ENCODE measurements at places on chromosomes 7 and 10.

DNA sequence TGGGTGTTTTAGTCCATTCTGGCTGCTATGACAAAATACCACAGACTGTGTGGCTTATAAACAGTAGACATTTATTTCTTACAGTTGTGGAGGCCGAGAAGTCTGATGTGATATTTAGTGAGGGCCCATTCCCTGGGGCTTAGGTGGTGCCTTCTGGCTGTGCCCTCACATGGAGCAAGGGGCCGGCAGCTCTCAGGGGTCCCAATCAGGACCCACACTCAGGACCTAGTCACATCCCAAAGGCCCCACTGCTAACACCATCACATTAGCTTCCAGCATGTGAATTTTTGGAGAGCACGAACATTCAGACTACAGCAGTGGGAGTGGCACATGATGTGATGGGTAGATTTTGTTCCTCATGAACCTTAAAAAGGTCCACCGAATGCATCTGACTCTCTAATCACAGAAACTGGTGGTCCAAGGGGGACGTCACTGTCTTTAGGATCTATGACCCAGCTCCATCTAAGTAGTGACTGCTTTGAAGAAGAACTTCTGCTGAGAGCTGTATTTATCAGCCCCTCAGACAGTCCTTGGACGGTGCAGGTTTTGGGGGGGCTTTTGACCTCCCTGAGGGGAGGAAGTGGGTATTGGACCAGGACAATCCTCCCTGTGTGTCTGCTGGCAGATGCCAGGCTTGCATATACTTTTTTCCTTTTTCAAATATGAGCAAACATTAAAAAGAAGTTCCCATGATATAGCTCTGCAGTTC, 154.5 kb upstream of the ZNF32 start:
- no peak for DNase-seq

DNA sequence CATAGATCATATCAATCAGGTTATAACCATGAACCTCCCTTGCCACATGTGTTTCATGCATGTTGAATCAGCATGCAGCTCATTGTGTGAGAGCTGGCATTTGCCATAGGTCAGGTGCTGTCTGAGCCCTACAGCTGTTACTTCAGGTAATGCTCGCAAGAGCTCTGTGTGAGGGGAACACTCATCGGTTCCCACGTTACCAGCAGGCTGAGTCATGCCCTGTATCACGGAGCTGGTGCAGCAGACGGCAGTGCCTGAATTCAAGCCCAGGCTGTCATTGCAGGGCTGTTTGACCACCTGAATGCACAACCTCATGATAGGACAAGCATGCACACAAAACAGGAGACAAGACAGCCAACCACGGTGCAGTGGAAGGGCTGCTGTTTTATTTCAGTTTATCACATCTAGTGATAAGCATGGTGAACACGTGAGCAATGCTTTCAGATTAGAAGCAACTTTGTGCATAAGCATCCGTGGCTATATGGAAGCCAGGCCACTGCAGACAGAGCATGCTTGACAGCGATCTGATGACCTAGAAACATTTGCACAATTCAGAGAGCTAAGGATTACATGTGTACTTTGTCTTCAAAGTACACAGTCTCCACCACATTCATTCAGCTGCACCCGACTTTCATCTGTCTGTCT, 56.4 kb upstream of the PFKP start:
- DNase-seq, result no peak

GRCh38 chr10:51246156-51246555, 171.9 kb downstream of the PRKG1 start:
- no peak for DNase-seq

DNA sequence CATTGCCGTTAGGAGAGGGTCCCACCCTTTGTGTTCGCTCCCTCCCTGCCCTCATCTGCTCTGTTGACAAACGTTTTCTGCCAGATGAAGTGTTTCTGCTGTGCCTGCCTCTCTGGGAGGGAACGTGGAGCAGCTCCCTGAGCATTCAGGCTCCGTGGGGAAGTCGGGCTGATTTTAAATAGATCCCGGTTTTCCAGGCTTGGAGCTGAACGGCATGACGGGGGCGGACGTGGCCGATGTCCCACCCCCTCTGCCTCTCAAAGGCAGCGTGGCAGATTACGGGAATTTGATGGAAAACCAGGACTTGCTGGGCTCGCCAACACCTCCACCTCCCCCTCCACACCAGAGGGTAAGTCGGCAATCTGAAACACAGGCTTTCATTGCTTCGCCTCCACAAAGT, 101.9 kb upstream of the NPS start:
- no peak for DNase-seq

- no peak for DNase-seq
Measured at GRCh38 chr7:113285411-113285810, 167.1 kb upstream of the SMIM30 start.

DNA sequence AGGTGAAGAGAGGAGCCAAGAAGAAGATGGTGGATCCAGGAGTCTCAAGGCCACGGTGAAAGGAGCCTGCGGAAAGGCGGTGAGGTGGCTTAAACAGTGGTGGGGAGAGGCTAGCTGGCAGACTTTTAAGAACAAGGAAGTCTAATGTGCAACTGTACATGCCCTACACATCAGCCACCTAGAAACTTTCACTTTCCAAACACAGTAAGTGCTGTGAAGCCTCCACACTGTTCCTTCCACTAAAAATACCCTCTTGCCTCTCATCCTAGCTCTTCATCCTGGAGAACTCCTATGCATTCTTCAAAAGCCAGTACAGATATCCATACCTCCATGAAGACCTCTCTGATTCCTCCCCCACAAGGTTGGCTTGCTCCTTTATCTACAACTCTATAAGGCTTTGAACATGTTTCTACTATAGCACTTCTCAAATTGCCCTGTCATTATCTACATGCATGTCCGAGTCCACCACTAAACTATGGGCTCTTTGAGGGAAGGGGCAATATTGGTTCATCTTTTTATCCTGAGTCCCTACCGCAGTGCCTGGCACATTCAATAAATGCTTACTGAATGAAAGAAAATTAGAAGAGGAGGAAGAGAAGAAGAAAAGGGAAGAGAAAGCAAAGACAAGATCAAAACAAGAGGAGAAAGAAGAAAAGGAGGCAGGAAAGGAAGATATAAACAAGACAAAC, 54.2 kb downstream of the DNAJC12 start:
- DNase-seq, result no peak

DNA sequence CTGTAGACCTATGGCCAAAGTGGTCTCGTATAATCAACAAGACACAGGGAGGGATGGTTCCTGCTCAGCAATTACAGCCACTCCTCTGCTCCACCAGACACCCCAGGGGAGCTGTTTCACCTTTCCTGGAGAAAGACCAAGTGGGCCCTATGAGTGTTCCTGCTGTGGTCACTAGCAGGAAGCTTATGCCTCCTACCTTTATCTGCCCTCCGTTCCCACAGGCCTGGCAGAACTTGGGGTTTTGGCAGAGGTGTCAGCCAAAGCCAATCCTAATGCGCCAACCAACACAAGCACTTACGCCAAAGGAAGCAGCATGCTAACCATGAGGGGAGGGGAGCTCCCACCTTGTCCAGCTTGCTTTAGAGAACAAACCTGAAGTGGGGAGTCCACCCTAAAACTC, 31.2 kb downstream of the XPNPEP1 start:
- DNase-seq, result no peak

GRCh38 chr7:132500727-132501440, 75.4 kb downstream of the PLXNA4 start:
- no peak for DNase-seq

GRCh38 chr10:33621101-33621500, 286.6 kb upstream of the NRP1 start:
- no peak for DNase-seq

- no peak for DNase-seq
Measured at GRCh38 chr10:61286686-61287085, 166.5 kb downstream of the TMEM26 start.

DNA sequence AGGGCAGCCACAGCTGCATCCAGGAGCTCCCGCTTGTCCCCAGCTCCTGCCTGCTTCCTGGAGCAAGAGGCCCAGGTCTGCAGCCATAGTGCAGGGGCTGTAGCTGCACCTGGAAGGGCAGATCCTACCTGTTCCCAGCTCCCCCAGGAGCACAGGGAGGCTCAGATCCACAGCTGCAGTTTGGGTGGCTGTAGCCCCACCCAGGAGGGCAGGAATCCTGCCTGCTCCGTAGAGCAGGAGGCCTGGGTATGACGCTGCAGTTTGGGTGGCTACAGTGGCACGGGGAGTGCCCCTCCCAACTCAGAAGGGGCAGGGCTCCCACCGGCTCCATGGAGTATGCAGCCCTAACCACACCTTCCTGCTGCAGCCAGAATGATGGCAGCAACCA, 26.7 kb upstream of the CDCA7L start:
- DNase-seq, result no peak

GRCh38 chr10:96910488-96911395, 78.6 kb downstream of the LCOR start:
- DNase-seq, result no peak

- DNase-seq, result no peak
Measured at GRCh38 chr10:125548356-125548755, 134.6 kb downstream of the TEX36 start.

- DNase-seq, result no peak
Measured at GRCh38 chr10:100998991-100999741, 442 bp upstream of the LZTS2 start.

GRCh38 chr7:83426325-83426724, 222.6 kb downstream of the SEMA3E start:
- no peak for DNase-seq

DNA sequence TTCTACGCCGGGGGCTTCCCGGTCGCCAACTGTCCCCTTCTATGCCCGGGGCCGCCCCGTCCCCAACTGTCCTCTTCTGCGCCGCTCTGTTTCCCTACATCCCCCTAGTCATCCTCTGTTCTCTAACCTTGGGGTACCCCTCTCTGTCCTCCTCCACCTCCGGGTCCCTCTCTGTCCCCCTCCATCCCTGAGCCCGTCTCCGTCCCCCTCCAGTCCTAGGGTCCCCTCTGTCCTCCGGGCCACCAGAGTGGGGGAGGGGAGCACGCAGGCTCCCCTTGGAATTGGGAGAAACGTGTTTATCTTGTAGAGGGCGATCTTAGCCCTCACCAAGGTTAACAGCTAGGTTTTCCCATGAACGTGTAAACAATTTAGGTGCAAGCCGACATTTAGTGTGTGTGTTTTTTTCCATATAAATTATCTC, 852 bp upstream of the KLF6 start:
- no peak for DNase-seq

GRCh38 chr7:155456738-155457543, 988 bp upstream of the EN2 start:
- no peak for DNase-seq

GRCh38 chr10:72009425-72010081, 45.4 kb downstream of the CHST3 start:
- peak; percentile 96 for DNase-seq

GRCh38 chr7:1536743-1537534, 6.4 kb downstream of the MAFK start:
- peak; percentile 96 for DNase-seq

DNA sequence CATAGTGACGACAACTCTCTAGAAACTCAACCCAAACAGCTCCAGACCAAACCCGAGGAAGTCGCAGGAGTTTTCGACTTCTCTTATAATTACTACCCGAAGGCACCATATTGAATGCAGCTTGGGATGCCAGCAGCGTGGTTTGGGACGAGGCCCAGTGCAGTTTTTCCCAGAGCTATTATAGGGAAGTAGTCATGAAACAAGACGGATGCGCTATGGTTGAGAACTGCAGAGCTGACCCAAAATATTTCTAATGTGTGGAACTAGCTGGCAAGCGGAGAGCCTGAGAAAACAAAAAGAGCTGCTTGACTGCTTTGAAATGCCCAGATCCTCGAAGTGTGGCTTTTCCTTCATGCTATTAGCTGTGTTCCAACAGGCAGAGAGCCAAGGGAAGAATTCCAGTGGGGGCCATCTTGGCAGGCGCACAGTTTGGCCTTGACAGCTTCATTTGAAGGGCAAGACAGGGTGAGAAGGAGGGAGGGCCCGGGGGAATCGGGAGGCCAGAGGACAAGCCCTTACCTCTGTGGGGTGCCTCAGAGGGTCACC, 122.7 kb downstream of the CUL2 start:
- DNase-seq, result no peak

DNA sequence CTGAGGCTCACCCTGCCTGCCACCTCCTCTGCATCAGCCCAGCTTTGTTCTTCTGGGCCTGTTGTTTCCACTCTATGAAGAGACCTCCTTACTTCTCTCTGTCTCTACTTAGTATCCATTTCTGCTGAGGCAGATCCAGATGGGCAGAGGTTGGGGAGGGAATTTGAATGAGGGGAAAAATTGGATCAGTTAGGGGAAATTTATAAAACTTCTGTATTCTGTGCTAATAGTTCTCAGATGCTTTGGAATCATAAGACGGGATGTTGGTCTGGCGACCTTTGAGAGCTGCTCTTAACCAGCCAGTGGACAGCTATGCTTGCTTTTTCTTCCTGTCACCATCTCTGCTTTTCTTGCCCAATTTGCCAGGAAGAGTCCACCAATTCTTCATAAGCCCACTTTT, 55.5 kb downstream of the AUTS2 start:
- DNase-seq, result no peak

DNA sequence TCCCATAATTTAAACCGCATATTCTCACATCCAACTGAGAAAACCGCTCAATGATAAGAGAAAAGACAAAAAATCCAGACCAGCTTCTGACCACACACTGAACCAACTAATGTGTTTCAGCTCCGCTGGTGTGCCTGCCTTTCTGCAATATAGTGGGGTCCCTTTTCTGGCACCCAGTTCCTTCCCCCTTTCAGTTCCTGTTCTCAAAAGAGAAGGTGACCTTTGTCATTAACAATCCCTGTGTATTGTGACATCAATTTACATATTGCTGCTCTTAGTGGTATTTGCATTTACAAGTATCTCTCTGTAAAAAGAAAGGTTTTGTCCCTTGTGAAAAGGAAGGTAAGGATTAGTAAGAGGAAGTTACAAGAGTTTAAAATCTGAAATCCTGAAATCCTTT, 1.4 kb downstream of the PPP1R17 start:
- DNase-seq, result no peak

DNA sequence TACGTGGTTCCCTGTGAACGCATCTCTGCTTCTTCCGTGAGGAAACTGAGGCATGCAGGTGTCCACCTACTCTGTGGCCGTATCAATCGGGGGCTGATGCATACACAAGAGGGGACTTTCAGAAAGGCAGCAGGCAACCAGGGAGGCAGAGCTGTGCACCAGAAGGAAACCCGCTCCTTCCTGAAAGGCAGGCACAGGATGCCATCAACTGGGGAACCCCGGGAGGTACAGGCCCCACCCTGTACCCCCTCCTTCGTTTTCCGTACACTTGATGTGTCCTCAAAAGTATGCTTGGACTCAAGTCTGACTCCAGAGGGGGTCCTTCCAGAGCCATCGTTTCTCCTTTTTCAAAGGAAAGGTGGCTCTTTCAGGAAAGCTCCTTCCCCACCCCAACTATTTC, 59.5 kb downstream of the ASB13 start:
- no peak for DNase-seq

DNA sequence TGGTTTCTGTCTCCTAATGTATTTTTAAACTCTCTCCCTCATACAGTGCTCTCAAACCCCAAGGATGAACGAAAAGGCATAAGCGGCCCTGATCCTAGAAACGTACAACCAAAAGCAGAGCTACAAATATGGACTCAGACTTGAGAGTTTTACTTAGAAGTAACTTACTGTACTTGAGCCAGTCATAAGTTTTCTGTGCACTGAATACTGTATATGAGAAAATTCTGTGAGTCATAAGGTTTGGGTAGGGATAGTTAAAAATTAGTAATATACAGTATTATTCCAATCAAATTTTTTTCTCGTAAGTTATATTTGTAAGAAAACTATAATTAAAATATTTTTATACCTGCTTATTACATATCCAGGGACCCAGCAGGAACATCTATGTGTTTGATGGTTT, 5.9 kb upstream of the ASL start:
- DNase-seq, result no peak
